Effector CD4-positive, alpha-beta T cell (primary cell): ENCODE measurements at places on chromosomes 7 and 10.

- no peak for DNase-seq
Measured at GRCh38 chr7:146862415-146862814, 745.8 kb downstream of the CNTNAP2 start.

GRCh38 chr10:69575164-69575722 is 2.0 kb upstream of the NEUROG3 start:
- DNase-seq: no peak

DNA sequence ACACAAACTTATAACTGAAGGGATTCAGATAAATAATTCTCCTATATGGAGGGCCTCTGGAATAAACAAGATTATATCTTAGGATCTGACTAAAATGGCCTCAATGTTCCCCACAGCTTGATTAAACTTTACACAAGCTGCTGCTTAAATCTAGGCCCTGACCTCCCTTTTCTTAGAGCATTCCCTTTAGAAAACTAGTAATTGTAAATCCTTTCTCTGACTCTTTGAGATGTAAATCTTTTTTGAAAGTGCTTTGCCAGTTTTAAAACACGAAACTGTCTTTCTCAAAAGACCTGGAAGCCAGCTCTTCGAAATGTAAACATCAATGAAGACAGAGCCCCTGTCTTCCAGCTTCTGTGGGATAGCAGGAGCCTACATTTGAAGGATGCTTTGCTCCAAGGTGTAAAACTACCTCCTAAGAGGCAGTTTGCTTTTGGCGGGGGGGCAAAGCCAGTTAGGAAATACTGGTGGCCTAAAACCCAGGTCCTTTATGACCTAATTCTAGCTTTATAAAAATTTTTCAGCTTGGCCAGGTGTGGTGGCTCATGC is 758.7 kb downstream of the CNTNAP2 start:
- DNase-seq: no peak

GRCh38 chr7:17046666-17047065 is 164.9 kb upstream of the AGR3 start:
- no peak for DNase-seq

GRCh38 chr10:130403153-130404075 is 267.2 kb downstream of the GLRX3 start:
- DNase-seq: no peak

- no peak for DNase-seq
Measured at GRCh38 chr10:91312382-91312733, 91.9 kb downstream of the PCGF5 start.

DNA sequence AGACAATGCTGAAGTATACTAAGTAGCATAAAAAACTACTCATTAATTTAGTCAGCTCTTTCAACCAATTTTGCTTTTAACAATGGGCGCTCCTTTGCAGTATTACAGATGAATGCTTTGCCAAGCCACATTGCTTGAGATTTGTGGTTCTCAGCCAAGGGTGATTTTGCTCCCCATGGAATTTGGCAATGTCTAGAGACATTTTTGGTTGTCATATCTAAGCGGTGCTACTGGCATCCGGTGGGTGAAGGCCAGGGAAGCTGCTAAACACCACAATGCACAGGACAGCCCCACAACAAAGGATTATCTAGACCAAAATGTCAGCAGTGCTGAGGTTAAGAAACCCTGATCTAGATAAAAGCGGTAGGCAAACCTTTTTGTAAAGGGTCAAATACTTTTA is 112.0 kb downstream of the UBE2H start:
- DNase-seq: no peak

- no peak for DNase-seq
Measured at GRCh38 chr10:99537086-99537988, 4.6 kb downstream of the NKX2-3 start.

DNA sequence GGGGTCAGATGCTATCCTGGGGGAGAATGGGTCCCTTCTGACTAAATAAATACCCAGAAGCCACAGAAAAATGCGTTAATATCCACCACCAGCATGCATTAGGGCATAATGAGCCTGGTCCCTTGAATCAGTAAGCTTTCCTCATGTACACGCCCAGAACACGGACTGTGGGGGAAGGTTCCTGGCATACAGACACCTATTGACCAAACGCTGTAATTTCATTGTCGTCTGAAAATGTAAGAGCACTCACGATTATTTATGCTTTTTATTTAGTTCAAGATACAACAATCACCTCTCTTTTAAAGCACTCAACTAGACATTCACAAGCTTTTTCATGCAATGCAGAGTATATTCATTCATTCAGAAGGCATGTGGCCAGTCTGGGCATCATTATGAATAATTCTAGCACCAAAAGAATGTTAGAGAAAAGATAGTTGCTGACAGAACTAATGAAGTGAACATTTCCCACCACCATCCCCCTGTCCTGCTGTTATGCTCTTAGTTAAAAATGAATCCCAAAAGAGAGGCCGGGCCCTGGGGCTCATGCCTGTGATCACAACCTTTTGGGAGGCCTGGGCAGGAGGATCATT is 101.0 kb downstream of the SVIL start:
- no peak for DNase-seq

GRCh38 chr7:96306385-96307125 is 15.3 kb downstream of the SLC25A13 start:
- no peak for DNase-seq
